ENCODE measurements at places on chromosomes 2 and 18. TPM values are rescaled to one million over a fixed set of nuclear protein-coding genes. Genes with fewer than 3 reads are reported as not detected.

The SDC1 gene
- total RNA-seq: 741 TPM

The RGPD5 gene
- 28.0 TPM for total RNA-seq

The CROCC2 gene
- not detected for total RNA-seq

The DSG4 gene
- not detected for total RNA-seq

The LRRTM4 gene
- not detected for total RNA-seq

The DCDC2C gene
- not detected for total RNA-seq

The SERPINB13 gene
- total RNA-seq: 16.7 TPM

The PFN4 gene
- total RNA-seq: 0.43 TPM

The INPP5D gene
- 29.7 TPM for total RNA-seq

The SETBP1 gene
- total RNA-seq: 5.3 TPM

The SLC16A14 gene
- 7.0 TPM for total RNA-seq

The DOCK10 gene
- 0.14 TPM for total RNA-seq

The SCYGR4 gene
- total RNA-seq: not detected
